T-helper 17 cell (primary cell): ENCODE measurements at places on chromosomes 1 and 21.

DNA sequence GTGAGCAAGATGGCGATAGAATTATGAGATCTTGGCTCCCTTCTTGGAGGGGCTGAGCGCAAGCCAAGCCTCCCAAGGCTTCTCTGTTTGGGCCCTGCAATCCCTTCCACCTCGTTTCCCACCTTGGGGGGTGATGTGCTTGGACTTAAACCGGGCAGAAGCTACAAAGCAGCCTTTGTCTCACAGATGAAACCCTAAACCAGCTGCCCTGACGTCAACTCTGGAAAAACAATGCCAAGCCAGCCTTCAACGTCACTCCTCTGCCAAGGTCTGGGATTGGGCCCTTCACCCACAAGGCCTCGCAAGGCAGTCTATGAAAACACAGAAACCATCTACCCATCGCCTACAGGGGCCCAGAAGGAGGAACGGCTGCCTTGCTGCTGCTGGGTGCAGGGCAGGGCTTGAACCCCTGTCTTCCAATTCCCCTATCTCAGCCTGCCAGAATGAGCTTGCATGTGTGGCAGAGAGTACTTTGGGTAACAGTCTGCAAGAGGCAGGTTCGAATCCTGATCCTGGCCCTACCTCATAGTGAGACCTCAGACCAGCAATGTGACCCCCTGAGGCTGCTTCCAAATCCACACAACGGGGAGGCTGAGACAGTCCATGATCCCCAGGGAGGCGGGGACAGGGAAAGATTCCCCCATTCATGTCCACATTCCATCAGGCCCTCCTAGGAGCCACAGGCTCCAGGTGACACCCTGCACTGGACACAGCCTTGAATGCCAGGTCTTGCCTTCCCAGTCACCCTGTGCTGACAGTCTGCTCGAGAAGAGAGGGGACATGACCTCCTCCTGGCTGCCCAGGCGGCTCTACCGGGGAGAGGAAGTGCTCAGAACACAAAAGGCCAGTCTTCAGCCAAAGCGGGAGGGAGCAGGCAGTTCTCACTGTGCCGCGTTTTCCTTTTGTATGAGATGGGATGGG lies 15.0 kb downstream of the IFFO2 start:
- no peak for DNase-seq

- DNase-seq, result no peak
Measured at GRCh38 chr1:55063577-55063942, 24.2 kb downstream of the PCSK9 start.

- no peak for DNase-seq
Measured at GRCh38 chr1:40396420-40396819, 22.9 kb downstream of the SMAP2 start.

- DNase-seq, result no peak
Measured at GRCh38 chr1:74222701-74223100, 12.5 kb upstream of the TNNI3K start.

DNA sequence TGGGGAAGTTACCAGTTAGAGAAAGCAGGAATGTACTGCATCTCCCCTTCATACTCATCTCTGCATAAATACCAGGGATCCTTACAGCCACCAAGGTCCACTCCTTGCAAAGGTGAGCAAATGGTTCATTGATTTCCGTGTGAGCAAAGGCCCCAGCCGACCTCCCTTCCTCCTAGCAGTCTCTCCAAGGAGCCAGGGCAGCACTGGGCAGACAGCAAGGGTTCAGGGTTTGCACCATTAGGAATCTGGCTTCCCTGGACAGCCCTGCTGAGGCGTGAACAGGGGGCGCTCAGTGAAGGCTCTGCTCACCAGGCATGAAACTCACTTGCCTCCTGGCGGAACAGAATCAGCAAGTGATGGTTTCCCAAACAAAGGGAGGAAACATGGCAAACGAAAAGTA lies 65.7 kb downstream of the MRPL37 start:
- no peak for DNase-seq

DNA sequence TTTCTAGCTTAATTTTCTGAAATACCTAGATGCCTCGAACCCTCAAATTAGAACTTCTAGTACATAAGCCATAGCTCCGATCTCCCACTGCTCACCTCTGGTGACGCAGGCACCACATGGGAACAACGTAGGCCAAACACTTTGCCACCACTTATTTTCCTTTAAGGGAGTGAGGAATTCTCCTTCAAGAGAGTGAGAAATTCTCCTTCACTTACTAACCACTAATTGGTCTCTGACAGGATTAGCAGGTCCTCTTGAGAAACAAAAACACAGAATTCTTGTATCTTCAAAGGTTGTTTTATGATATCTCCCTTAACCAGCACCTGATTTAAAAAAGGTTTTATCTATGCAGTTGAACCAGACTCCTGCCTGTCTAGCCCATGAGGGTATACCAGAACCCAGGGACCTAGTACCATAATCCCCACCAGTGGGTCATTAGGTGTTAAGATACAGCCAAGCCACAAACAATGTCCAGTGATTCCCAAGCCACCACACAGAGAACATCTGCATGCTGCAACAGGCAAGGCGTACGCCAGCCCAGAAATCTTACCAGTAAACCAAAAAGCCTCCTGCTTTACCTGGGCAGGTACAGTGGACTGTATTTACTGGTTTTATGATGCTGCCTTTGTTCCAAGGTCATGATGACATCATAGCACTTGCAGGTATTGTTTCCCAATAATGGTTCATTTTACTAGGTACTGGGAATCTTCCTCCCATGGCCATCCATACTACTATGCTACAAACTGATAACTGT lies 20.3 kb upstream of the CXADR start:
- DNase-seq, result no peak

- DNase-seq, result no peak
Measured at GRCh38 chr1:58718435-58718834, 18.6 kb upstream of the MYSM1 start.

DNA sequence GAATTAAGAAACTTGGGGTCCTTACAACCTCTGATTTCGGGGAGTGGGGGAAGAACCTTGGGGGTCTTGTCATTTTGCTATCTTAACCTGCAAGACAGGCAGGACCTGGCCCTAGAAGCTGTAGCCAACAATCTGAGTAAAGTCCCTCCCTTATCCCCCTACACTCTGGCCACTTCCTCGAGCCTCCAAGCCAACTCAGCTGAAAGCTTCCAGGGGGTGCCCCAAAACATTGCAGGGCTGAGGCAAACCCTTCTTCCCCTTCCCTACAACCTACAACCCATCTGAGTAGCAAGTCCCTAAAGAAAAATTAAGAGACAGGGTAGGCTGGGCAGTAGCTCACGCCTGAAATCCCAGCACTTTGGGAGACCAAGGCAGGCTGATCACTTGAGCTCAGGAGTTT lies 5.0 kb downstream of the CERS2 start:
- DNase-seq, result no peak

GRCh38 chr1:47651311-47652089 lies 213.7 kb downstream of the FOXD2 start:
- DNase-seq, result no peak

DNA sequence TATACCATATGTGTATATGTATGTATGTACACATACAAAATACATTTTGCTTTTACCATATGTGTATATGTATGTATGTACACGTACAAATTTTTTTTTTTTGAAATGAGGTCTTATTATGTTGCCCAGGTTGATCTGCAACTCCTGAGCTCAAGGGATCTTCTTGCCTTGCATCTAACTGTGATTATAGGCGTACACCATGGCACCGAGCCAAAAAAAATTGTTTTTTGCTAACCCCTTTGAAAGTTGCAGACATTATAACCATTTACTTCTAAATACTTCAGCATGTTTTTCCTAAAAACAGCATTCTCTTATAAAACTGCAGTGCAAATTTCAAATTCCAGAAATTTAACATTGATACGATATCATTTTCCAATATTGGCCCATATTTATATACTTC lies 147.0 kb downstream of the POU2F1 start:
- DNase-seq, result no peak

GRCh38 chr1:32967888-32968568 lies 3.4 kb upstream of the RNF19B start:
- DNase-seq, result no peak

- DNase-seq, result no peak
Measured at GRCh38 chr1:176559878-176560277, 96.9 kb downstream of the PAPPA2 start.

DNA sequence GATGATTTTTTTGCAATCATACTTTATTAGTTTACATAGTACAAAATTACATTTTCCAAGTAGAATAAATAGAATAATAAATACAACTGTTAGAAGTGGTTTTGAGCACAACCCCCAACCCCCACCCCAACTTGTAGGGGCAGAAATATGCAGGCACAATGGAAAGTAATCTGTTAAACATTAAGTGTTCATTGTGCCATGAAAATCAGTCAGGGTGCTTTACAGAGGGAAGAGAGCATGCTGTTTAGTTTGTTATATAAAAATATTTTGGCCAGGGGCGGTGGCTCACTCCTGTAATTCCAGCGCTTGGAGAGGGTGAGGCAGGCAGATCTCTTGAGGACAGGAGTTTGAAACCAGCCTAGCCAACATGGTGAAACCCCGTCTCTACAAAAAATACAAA lies 2.6 kb downstream of the OR10T2 start:
- no peak for DNase-seq

- no peak for DNase-seq
Measured at GRCh38 chr1:54812801-54813484, 11.8 kb upstream of the TTC22 start.

GRCh38 chr1:117373932-117374331 lies 6.7 kb downstream of the MAN1A2 start:
- no peak for DNase-seq

- no peak for DNase-seq
Measured at GRCh38 chr1:11174261-11174942, 14.8 kb upstream of the ANGPTL7 start.

DNA sequence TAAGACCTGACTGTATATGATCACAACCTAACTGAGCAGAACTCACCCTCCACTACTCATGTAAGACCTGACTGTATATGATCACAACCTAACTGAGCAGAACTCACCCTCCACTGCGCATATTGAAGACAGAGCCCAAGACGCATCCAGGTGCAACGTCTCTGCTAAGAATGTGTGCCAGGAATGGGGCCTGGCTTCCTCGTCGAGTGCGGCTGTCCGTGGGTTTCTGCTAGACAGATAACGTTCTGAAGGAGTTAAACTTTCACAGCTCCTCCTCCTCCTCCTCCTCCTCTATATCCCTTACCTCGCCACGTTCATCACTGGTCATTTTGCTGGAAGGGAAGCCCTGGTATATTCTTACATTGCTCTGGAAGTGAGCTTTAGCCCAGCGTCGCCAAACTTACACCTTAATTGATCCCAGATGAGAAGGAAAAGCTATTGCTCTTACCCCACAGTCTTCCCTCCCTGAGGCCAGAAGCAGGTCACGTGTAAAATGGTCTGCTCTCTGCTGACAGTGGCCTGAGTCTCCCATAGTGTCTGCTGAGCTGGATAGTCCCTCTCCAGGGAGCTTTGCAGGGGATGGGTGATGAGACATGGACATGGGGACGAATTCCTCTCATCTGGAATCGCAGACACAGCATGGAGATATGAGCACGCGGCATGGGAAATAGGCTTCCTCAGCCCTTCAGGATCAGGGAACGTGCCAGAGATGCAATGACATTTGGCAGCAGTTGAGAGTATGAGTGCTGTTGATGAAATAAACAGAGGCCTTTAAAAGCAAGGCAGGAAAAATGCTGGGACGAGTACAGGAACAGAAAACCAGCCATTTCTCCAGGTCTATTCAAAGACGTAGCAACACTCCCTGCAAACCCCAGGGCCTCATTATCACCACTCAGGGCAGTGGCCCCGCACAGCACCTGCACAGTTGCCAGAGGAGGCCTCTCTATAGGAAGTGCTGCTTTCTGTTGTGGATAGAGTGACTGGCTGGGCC lies 528.1 kb downstream of the KIF26B start:
- no peak for DNase-seq

GRCh38 chr1:62724430-62724829 lies 36.2 kb upstream of the DOCK7 start:
- DNase-seq, result no peak

- DNase-seq, result no peak
Measured at GRCh38 chr1:90952906-90953305, 68.9 kb downstream of the ZNF644 start.

DNA sequence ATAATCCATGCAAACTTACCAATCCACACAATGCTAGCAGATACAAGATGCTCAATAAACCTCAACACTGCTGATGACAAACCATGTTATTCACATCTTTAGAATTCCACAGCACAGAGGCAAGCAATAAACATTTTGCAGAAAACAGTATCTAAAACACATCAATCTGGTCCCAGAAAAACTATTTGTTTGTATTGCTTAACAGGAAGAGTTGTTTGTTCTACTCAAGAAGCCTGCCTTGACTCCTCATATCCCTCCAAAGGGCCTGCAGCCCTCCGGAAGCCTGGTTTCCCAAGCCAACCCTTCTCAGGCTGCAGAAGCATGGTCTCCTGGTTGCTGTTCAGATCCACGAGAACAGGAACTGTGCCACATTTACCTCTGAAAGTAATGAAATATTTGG lies 139.7 kb downstream of the RERE start:
- DNase-seq, result no peak

DNA sequence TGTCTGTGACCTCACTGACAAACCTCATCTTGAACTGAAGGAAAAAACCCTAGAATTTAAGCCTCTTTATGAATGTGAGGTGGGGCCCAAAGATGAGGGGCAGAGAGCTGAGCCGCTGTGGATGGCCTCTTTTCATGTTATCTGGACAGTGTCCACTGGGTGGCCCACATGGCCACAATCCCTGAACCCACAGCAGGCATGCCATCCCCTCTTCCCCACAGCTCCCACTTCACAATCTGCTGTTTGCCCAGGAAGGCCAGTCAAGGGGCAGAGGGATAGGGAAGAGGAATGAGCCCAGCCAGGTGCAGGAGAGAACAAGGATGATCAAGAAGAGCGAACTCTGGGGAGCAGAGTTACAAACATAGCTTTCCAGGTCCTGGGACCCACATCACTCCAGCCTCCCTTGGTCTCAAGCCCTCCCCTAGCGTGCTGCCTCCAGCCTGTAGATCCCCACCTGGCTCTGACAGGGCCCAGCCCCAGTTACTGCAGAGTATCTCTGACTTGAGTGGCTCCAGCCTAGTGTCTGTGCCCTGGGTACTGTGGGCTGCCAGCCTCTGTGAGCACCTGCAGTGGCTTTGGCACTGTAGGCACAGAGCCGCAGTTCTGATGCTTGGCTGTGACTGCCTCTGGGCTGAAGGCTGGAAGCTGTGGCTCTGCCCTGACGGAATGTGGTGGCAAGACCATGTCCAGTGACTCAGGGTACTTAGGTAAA lies 1.9 kb upstream of the SLFNL1 start:
- no peak for DNase-seq

DNA sequence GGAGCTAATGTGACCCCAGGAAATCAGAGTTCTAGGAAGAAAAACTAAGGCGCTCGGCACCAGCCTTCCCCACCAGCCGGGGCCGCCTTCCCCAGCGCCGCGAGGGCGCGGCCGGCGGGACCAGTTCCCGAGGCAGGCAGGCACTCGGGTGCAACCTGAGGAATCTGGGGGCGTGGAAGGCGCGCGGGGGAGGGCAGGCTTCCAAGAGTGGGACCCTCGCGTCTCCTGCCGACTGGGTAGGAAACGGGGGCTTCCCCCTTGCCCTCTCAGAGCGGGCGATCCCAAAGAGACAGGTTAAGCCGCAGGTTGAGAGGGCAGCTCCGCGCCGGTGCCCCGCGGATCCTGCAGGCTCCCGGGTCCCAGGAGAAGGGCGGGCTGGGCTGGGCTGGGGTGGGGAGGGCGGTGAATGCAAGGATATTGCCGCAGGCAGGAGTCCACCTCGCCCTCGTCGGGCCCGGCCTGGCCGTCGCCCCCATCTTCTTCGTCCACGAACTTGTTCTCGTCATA lies 431 bp downstream of the ARPC5 start:
- DNase-seq, result peak; percentile 17

GRCh38 chr1:224106568-224107281 lies 7.2 kb upstream of the FBXO28 start:
- DNase-seq, result no peak
